ENCODE measurements at places on chromosomes 5 and 9. TPM values are rescaled to one million over a fixed set of nuclear protein-coding genes. Genes with fewer than 3 reads are reported as not detected.

Gene GABRA6
- not detected for total RNA-seq

- no peak for DNase-seq
- H3K4me3 ChIP-seq: no peak overlapping the region
- H3K27me3 ChIP-seq: no peaks in the 10 kb centered on the region
- no peaks in the 10 kb centered on the region for H3K36me3 ChIP-seq
- H3K4me1 ChIP-seq: no peaks in the 10 kb centered on the region
- no peak overlapping the region for H3K27ac ChIP-seq
These were observed 46.0 kb downstream of the HMCN2 start for GRCh38 chr9:130311408-130312140.

DNA sequence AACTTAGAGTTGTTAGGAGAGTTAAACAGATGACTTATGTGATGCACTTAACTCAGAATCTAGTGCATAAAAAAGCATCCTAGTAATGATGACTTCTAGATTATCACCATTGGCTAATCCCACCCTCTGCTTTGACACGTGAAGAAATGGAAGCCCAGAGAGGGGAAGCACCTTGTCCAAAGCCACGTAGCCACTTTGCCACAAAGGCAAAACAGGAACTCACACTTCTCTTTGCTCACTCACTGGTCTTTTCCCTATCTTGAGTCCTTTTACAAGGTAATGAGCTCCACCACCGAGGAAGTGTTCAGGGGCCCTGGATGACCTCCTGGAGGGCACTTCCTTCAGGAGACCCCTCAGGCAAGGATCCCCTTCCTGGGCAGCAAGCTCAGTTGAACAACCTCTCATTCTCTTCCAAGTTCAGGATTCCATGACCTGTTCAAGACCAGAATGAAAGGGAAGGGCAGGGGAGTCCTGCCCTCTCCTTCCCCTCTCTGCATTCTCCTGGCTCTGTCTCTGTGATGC lies 89.7 kb downstream of the HRH2 start:
- no peak overlapping the region for H3K27ac ChIP-seq
- H3K27me3 ChIP-seq: peaks cover 16% of the 10 kb centered on the region
- H3K36me3 ChIP-seq: no peaks in the 10 kb centered on the region
- no peak for DNase-seq
- H3K4me3 ChIP-seq: no peak overlapping the region
- H3K4me1 ChIP-seq: no peaks in the 10 kb centered on the region

DNA sequence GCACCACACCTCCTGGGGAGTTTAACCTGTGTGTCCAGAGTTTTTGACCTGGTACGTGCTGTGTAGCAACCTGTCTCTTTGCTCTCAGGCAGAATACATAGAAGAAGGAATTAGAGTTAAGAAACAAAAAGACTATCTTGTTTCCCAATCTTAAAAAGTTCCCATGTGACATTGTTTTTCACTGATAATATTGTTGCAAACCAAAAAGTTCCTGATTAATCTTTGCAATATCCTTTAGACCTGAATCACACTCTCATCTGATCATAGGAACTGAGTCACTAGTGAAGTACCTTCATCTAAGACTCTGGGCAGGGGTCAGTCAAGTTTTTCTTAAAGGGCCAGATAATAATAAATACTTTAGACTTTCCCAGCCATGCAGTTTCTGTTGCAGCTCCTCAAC lies 35.1 kb downstream of the BASP1 start:
- peaks cover 8% of the 10 kb centered on the region for H3K36me3 ChIP-seq
- DNase-seq: no peak
- H3K4me1 ChIP-seq: peaks cover 72% of the 10 kb centered on the region
- no peak overlapping the region for H3K4me3 ChIP-seq

DNA sequence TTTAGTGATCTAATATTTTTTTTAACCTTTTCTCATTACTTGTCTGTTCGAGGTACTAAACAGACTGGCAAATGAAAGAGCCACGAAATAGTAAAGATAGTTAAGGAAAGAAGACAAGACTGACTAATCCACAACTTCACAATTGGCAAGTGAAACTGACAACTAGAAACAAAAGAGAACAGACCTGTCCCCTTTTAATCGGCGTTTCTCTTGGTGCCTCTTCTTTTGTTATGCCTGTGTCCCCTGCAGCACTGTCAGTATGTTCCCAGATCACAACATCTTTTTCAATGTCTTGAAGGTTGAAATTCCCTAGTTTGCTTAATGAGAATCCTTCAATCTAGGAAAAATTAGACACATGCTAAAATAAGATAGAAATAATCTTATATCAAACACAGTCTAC lies 26.1 kb downstream of the TUT7 start:
- no peaks in the 10 kb centered on the region for H3K27me3 ChIP-seq
- no peak overlapping the region for H3K4me3 ChIP-seq
- peaks cover 16% of the 10 kb centered on the region for H3K36me3 ChIP-seq
- DNase-seq: no peak

Measured in Panc1 (cell line).